ENCODE measurements at places on chromosomes 7 and 10.

DNA sequence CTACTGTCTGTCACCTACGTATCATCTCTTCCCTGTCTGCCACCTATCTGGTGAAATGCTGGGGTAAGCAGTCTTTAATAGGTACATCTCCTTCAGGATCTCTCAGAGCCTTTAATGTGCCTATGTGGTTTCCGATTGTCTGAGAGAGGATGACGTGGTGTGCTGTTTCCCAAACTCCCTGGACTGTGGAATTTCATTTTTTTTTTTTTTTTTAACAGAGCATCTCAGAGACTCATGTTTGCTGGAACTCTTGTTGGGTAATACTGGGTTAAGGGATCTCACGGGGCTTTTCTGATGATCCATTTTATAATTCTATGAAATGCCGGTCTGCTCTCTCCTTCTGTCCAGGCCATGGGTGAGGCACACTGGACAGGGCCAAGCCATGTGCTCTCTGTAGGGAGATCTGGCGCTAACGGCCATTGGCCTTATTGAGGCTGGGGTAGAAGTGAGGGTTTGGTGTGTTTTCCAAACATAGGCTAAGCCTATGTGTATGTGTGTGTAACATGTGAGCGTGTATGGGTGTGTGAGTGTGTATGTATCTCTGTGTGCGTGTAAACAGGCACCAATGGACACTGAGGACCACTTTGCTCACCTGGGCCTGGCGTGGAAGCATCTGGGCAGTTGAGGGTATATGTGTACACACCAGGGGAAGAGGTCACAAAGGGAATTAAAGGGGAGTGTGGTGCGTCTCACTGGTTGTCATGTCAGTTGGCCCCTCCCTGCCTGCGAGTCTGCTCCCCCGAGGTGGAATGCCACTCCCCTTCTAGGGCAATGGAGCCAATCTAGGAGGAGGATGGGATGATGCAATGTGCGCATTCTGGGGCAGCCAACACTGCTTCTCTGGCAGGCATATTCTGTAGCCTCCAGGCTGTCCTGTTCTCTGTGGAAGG is 7.8 kb downstream of the ADRA2A start:
- DNase-seq: no peak

- peak; percentile 8 for DNase-seq
Measured at GRCh38 chr10:132036153-132036886, 29.4 kb upstream of the JAKMIP3 start.

DNA sequence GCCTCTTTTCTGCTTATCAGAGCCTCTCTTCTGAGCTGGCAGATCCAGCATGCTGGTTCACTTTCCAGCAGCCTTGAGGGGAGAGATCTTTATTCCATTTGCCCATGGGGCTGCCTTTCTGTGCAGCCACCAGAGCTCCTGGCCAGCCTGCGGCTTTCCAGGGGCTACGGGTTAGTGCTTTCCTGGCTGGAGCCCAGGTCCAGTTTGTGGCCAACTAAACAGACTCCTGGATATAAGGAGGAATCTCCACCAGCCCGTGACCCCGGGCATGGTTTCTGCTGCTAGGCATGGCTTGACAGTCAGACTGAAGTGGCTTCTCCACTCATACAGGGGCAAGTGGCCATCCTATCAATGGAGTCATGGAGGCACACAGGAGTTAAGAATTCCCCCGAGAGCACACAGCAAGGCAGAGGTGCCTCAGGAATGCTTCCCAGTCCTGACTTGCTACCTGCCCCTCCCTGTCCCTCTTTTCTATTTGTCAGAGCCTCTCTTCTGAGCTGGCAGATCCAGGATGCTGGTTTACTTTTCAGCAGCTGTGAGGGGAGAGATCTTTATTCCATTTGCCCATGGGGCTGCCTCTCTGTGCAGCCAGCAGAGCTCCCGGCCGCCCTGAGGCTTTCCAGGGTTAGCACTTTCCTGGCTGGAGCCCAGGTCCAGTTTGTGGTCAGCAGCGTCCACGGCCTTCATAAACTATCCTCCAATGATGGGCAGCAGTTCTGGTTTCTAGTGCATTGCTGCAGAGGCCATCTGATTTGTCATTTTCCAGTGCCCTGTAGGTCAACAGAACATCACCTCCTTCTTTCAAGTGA is 35.9 kb downstream of the TSPAN15 start:
- no peak for DNase-seq

DNA sequence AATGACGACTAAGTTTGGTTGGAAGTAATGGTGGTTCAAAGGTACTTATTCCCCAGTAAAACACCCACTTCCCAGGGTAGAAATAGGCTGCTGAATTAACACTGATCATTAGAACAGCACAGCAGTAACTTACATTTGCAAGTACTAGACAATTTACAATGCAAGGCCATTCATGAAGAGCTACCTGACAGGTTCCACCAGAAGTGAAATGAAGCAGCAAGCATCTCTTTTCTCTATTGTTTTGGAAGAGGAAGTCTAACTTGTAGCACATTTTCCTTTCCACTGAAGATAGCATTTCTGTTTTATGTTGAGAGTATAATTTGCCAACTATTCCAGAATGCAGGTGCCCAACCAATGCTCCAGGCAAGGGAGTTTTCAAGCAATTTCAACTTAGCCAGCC is 145.9 kb downstream of the CREB5 start:
- DNase-seq: no peak

- peak; percentile 55 for DNase-seq
Measured at GRCh38 chr7:90709501-90710465, 113.7 kb downstream of the CDK14 start.

DNA sequence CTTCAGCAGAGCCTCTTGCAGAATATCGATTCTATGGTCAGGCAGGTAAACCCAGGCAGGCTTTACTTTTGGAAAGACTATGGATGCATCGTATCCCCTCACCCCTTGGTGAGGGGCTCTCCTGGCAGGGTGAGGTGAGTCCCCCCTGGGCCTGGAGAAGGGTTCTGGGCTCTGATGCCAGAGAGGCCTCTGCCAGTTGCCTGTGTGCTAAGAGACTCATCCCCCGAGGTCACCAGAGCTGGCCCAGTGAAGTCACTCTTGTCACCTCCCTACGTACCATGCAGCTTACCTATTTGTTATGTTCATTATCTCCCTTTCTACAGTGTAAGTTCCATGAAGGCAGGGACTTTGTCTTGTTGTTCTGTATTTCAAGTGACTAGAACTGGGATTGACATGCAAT is 51.3 kb downstream of the TSPAN15 start:
- no peak for DNase-seq

GRCh38 chr10:6046773-6047611 is 15.2 kb downstream of the IL2RA start:
- DNase-seq: no peak

GRCh38 chr7:83732305-83732704 is 83.4 kb upstream of the SEMA3E start:
- no peak for DNase-seq

DNA sequence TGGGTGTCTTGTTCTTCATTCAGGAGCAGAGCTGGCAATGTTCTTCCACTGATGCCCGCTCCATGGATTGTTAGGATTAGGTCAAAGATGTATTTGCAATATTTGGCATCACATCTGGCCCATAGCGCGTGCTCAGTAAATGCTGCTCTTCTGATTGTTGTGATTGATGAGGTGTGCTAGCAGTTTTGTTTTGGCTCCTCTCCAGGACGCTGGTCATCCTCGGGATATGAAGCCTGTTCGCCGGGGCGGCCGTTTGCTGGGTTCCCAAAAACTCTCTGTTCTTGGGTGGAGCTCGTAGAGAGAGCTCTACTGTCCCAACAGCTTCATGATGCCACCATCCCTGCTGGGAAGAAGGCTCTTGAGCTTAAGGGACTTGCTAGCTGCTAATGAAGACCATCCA is 96.9 kb downstream of the XRCC2 start:
- DNase-seq: no peak

DNA sequence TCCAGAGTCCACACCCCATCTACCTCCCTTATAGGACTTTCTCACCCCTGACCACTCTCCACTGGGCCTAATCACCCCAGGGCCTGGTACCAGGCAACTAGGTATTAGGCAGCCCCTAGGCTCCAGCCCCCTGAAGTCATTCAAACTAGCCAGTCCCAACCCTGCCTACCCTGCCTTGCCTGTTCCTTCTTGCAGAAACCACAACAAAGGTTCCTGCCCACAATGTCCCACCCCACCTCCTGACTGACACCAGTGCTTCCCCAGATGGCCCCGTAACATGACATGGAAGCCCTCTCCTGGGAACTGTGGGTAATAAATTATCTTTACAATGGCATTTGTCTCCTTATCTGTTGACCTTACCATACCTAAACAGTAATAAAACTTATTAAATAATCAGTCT is 100.6 kb upstream of the PDE1C start:
- DNase-seq: no peak

- no peak for DNase-seq
Measured at GRCh38 chr10:72812415-72812752, 81.2 kb upstream of the OIT3 start.

- peak; percentile 56 for DNase-seq
Measured at GRCh38 chr10:110269374-110270318, 35.1 kb downstream of the SMNDC1 start.

- DNase-seq: no peak
Measured at GRCh38 chr10:119278126-119278709, 70.8 kb downstream of the GRK5 start.

DNA sequence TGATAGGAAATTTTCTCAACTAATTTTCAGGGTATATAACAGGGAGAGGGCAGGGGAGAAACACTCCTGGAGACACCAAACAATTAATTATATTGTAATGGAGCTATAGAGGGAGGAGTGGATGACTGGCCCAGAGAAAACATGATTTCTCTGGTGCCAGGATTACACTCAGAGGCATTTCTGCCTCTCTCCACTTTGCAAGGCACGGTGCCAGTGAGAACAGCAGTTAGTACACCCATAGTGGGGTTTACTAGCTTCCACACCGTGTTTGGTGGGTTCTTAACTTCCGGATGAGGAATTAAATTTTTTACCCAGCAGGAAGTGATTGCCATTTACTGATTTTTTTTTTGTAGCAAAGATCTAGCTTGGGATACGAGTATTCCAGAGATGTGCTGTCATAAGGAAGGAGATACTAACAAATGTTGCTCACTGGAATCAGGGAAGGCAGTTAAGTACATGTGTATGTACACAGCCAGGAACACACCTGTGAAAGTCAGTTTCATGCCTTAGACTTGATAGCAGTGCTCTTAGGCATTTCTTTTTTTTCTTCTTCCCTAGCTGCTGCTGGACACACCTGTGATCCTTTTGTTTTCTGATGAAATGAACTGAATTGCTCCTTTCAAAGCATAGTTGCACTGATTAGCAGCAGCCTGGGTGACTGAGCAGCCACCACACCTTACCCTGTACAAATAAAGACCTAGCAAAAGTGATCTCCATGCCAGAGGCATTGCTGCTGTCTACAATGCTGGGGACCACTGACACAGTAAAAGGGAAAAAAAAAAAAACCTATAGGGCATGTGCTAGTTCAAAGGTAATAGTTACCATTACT is 58.1 kb downstream of the POLL start:
- DNase-seq: no peak

DNA sequence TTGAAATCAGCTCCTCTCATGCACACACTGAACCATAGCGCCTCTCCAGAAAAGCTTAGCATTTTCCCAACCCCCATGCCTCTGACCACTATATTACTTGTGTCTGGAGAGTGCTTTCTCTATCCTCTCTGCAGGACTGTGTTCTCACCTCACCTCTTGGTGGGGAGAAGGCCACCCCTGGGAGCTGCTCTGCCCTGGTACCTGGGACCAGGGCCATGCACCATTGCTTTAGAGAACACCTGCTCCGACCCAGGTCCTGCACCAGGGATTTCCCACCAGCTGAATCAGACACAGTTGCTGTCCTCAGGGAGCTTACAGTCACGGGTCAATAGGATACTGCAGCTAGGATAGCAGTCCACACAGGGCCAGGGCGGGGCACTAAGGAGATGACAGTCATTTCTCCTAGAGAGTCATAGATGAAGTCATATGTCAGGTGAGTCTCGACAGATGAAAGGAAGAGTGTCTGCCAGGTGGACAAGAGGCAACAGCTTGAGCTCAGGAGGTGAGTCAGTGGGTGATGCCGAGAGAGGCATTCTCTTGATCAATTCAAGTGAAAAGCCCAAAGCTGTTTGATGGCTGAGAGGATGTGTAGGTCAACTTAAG is 619 bp upstream of the LMTK2 start:
- DNase-seq: no peak

DNA sequence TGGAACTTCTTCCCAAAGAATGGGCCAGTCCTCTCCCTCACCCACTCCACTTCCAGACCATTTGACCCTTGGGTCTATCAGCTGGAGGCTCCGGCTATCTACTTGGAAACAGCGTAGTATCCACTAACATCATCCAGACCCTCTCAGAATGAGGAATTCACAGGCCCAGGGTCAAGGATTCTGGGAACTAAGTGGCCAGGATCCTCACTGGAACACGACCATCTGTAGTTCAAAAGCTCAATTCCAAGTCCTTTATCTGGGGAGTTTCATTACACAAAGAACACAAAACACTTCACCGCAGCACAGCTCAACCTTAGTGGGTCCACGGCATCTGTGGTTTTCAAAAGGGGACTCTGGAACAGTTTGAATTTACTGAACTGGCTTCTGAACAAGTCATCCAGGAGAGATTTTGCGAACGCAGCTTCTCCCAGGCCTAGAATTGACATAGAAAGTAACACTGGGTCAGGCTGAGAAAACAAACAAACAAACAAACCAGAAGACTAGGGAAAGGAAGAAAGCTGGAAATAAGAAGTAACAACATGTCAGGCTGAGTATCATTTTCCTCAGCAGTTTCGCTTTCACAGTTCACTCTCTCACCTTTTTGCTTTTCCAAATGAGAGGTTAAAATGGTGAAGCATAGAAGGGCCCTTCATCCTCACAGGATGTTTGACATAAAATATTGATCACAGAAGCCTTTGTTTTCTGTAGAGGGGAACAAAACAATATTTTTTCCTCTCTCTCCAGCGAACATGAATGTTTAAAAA is 57.6 kb upstream of the USP6NL start:
- DNase-seq: no peak

GRCh38 chr7:40978047-40978446 is 724.8 kb downstream of the INHBA start:
- no peak for DNase-seq

DNA sequence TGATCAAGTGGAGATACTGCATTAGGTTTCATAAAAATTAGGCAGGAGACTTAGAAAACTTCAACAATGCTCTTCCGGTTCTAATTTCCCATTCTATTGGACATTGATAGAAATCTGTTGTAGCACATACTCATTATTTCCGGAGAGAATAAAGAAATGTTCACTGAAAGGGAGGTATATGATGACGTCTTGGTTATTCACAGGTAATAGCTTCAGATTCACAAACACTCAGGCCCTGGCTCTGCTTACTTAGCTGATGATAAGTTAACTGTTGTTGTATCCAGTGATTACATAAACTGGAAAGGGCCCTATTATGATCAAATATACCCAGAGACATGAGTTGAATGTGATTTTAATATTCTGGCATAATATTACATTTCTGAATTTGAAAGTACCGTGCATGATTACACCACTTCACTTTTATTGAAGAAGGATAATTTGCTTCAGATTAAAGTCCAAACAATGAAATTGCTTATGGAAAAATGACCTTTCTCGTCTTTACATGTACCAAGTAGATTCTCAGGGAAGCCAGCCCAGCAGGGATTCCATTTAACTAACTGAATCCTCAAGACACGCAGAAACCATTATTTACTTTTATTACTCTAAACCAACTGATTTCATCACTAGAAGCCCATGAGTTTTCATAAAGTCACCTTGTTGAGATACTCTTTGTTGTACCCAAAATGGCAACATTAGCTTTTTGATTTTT is 288.0 kb upstream of the PITRM1 start:
- no peak for DNase-seq

GRCh38 chr7:36863901-36864701 is 139.8 kb upstream of the AOAH start:
- no peak for DNase-seq

Measured in fibroblast of pulmonary artery (primary cell).